ENCODE measurements at places on chromosomes 2 and 18. TPM values are rescaled to one million over a fixed set of nuclear protein-coding genes. Genes with fewer than 3 reads are reported as not detected.

Gene CYP27A1
- total RNA-seq: 1.6 TPM

Gene ZFAND2B
- 31.4 TPM for total RNA-seq

Gene IAH1
- total RNA-seq: 35.1 TPM

Gene DYSF
- total RNA-seq: 0.89 TPM

Gene ABCB11
- 0.12 TPM for total RNA-seq

Gene COQ10B
- 20.4 TPM for total RNA-seq

Gene KIAA2012
- not detected for total RNA-seq

GRCh38 chr2:165328272-165328671 is 89.1 kb downstream of the SCN2A start:
- no peak for DNase-seq

DNA sequence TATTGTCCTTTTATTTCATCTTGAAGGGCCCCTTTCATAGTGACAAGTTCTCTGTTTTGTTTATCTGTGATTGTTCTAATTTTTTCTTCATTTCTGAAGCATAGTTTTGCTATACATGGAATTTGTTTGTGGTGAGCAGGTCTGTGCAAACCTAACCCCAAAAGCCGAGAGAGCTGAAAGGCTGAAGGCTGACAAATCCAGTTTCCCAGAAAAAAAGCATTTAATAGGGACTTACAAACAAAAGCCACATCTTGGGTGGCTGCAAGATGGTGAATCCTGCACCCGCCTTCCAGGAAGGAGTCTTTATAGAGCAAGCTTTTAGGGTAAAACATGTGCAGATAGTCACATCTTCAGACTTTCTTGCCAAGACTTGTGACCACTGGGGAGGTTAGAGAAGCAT is 473.4 kb upstream of the TRIB2 start:
- DNase-seq: no peak

DNA sequence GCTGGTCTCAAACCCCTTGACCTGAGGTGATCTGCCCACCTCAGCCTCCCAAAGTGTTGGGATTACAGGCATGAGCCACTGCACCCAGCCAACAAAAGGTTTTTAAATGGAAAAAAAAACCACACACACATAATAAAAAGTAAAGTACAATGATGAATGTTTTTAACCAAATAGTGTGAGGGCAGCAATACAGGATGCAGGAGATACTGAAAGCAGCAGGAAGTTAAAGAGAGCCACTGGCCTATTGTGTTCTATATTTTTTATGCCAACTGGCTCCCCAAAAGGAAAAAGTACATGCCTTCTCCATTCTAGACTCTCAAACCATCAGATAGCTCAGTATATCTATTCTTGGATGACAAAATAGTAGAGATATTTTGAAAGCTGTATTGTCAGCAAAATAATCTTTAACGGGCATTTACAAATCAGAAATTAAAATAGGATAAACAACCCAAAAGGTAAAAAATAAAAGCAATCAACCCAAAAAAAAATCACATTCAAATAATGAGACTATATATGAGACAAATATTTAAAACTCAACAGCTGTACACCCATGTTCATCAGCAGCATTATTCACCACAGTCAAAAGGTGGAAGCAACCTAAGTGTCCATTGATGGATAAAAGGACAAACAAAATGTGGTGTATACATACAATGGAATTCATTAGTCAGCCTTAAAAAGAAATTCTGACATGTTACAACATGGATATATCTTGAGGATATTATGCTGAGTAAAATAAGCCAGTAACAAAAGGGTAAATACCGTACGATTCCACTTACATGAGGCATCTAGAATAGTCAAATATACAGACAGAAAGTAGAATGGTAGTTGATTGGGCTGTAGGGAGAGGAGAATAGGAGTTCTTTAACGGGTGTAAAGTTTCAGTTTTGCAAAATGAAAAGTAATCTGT is 26.2 kb downstream of the GPATCH11 start:
- DNase-seq: no peak

GRCh38 chr18:36187193-36187825 is at the start of gene MOCOS:
Gene MOCOS, plus strand, starts transcription at chr18:36187497. Its CDS starts 43 bp downstream, at chr18:36187540.
- peak; percentile 29 for DNase-seq

DNA sequence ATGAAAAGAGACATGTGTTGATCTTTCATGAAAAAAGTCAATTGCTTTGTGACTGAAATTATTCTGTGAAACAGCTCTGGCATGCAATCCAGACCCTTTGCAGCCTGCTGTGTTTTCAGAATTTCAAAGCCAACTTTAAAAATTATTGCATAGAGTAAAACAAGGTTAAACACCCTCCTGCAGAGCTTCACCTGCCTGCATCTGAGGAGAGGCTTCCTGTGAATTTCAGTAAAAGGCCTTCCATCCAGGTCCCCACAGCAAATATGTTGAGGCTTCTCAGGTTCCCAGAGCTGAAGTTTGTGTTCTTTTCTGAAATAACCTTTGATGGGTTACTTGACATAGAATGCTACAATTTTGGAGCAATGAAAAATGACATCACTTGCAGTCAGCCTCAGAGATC is 4.1 kb downstream of the XIRP2 start:
- no peak for DNase-seq

GRCh38 chr2:100425107-100425506 is 7.6 kb upstream of the CHST10 start:
- DNase-seq: no peak

DNA sequence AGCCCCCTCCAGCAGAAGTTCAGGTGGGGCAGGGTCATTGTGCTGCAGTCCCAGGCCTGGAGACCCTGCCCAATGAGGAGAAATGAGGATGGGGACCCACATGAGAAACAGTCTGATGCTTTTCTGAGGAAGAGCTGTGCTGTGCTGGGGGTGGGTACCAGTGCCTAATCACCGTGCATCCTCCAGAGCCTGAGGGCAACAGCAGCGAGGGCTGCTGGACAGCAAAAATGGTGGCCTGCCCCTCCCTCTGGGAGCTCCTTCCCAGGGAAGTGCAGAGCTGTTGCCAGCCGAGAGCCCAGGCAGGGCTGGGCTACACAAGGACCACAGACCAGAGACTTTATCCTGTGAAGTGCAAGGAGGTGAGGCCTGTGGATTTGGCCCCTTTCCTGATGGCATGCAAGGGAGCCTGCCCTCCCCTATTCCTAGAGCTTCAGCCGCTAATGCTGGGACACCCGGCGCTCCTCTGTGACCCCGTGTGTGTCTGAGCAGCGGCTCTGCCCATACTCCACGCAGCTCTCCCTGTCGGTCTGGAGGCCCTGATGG is 134.8 kb downstream of the DSEL start:
- DNase-seq: no peak
